ENCODE measurements at places on chromosomes 13 and 19.

- DNase-seq = no peak
Observed at GRCh38 chr19:844546-844971, 3.8 kb downstream of the PRTN3 start.

DNA sequence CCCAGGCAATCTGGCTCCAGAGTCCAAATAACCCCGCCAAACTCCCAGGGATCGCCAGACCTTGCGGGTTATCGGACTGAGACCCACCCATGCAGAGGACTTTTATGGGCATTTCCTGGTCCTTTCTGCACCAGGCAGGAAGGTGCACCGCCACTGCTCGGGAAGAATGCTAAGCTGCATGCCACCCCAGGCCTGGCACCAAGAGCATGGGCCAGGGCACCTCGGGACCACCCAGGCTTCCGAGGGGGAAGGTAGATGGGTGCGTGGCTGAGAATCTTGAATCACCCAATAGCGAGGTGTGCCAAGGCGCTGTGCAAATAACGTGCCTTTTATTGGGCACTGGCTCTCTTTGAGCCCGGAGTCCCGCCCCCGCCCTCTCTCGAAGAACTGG lies 422 bp upstream of the ZNF575 start:
- DNase-seq = peak; percentile 84

DNA sequence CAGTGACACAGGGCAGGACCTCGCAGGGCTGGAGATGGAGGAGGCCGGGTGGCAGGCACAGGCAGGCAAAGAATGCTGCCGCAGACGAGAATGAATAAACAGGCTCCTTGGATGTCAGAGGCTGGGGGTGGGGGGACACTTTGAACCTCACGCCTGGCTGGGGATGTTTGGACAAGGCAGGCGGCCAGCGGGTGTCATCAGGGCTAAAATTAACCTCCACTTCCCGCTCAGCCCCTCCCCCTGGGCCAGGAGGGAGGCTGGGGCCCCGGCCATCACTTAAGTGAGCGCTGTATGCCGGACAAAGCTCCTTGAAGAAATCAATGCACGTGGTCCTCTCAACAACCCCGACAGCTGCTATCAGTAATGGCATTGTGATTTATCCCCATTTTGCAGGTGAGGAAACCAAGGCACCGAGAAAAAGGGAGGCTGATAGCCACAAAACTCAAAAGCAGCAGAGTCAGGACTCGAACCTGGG lies 10.3 kb upstream of the FUT5 start:
- no peak for DNase-seq

DNA sequence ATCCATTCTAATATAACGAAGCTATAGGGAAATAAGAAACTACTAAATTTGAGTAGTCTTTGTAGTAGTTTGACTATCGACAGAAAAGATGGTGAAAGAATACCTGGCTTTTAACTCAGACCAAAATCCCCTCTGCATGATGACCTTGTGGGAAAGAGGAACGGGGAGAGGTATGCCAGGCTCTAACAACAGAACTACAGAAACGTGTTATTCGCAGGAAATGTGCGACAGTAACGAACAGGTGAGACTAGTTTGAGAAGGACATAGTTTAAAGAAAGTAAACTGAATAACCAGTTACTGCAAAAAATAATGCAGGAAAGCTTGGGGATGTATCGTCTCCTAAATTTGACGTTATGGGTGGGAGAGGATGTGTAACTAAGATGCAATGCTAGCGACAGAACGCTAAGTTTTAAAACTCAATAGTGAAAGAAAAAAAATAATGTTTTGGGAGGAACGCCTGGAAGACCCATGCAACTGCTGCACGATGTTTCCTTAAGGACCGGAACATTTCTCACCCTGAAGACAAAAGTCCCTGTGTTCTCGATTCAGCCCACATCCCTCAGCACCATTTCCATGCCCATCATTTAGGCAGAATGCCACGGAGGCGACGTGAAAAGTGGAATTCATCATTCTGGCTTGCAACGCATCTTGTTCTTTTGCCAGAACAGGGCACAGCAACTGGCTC lies 1.6 kb upstream of the RAP2A start:
- no peak for DNase-seq

GRCh38 chr19:7977021-7977722 lies 28.3 kb downstream of the ELAVL1 start:
- no peak for DNase-seq

DNA sequence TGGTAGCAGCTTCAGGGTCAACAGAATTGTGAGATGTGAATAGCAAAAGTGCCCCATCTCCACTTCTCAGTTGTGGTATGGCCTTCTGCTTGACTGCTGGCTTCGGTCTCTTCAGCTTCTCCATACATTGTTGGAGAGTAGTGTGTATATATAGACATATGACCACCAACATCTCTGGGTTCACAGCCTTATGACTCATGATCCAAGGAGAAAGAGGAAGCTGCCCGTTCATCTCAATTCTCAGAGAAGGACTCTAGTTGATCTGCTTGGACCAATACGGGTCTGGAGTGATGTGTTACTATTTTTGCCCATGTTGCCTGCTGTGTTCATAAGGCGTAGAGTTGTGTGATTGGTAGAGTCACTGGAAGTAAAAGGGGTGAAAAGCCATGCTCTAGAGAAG lies 3.6 kb upstream of the COMMD6 start:
- DNase-seq = no peak

GRCh38 chr13:95019886-95020285 lies 281.4 kb downstream of the ABCC4 start:
- DNase-seq = no peak

GRCh38 chr19:28394725-28395124 lies 818.2 kb downstream of the UQCRFS1 start:
- DNase-seq = no peak

DNA sequence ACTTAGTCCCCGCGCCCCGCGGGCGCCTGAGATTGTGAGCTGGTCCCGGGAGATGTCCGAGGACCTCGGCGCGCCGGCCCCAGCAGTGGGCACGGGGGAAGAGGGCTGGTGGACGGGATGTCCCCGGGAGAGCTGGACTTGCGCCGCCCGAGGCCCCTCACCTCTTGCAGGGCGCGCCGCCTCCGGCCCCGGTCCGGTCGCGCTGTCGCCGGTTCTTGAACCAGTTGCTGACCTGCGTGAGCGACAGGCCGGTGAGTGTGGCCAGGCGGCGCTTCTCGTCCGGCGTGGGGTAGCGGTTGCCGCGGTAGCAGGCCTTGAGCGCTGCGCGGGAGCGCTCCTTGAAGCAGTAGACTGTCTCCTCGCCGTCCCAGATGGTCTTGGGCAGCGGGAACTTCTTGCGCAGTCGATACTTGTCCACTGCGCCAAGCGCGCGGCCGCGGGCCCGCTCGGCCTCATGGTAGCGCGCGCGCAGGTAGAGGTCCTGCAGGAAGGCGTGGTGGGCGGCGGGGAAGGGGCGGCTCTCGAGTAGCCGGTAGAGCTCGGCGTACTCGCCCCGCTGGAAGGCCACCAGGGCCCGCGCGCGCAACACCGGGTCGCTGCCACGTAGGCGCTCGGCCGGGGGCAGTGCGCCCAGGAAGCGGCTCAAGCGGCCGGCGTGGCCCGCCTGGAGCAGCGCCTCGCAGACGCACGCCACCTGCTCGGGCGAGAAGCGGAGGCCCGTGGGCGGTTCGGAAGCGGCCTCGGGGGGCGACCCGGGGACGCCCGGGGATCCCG lies 984 bp downstream of the SIX5 start:
- DNase-seq = no peak

DNA sequence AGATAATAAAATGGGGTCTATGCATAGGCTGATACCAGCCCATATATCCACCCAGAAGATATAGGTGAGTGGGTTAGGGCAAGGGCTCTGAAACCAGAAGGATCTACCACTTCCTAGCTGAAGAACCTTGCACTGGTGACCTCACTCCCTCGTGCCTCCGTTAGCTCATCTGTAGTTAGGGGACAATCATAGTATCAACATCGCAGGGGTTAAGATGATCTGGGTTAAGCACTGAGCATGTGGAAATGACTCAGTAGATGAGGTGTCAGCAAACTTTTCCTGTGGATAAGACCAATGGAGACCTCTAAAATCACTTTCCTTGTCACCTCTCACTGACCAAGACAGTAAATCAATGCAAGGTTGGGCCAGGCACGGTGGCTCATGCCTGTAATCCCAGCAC lies 30.5 kb downstream of the TNFSF14 start:
- DNase-seq = no peak

GRCh38 chr13:91739751-91740150 lies 341.3 kb downstream of the GPC5 start:
- DNase-seq = no peak

DNA sequence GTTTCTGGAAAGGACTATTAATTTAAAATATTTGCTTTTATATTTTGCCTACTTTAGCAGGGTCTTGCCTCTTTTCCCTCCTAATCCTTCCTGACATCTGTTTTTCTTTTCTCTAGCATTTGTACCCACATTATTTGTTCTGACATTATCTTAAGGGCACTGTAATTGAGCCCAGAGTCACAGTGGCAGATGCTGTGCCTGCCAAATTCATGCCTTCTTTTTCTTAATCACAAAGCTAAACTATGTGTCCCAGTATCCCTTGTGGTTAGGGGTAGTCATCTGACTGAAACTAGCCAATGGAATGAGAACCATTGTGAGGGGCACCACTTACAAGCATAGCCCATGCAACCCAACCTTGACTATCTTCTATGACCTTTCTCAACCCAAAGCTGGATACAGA lies 562.9 kb downstream of the MYO16 start:
- no peak for DNase-seq

DNA sequence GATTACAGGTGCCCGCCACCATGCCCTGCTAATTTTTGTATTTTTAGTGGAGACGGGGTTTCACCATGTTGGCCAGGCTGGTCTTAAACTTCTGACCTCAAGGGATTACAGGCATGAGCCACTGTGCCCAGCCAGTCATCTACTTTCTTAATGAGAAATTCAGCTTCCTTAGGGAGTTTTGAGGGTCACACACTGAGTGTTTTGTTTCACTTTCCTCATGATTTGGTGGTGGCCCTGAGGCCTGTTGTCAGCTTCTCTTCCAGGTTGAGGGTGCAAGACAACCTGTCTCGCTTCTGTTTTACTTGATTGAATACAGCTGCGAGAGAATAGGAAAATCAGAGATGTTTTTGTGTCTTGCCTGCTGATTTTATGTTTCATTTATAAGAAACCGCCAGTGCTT lies 9.9 kb downstream of the FRY start:
- no peak for DNase-seq

DNA sequence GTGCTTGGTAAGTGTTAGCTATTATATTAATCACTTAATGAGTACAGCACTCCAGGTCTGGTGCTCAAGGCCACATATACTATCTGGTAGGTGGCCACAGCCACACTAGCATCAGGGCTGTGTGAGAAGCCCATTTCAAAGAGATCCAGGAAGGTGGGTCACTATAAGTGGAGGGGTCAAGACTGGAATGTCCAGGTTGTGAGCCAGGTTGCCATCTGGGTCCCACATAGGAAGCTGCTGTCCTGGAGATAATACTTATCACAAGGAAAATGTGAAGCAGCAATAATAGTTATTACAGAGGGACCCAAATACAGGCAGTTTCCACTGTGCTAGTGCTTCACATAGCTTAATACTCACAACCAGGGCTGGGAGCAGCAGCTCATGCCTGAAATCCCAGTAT lies 13.1 kb downstream of the C19orf47 start:
- DNase-seq = no peak

DNA sequence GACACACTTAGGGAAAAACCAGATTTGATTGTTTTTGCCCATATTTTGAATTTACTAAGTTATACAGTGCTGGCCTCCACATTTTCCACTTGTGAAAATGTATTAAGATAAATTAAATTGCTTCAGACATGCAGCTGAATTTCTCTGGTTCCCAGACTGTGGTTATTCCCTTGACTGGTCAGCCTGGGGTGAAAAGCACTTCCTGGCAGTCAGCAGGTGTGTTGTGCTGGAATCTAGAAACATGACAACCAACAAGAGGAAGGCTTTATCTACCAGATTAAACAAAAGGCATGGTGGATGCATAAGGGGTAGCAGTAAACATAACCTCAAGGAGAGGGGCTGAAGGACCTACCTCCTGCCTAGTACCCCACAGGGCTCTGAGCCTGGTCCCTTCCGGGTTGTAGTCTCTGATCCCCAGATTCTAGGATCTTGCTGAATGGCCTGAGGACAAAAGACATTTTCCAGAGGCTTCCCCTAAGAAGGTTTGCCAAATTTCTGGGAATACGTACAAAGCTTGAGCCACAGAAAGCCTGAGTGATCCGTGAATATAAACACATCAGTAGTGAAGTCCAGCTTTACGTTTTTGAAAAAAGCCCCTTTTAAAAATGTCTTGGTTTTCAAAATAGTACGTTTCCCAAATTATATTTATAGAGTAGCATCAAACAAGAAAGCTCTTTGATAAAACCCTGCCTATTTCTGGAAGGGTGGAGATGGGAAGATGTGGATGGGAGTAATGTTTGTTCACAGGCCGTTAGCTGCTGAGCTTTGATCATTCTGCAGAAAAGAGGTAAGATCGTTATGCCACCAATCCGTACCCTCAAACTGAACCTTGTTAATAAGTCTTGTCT lies 133.4 kb downstream of the LACC1 start:
- DNase-seq = no peak

- no peak for DNase-seq
Observed at GRCh38 chr13:27171244-27171826, at the start of gene USP12. USP12 (minus strand) TSS chr13:27171811; CDS start chr13:27171639, 172 bp downstream.

- peak; percentile 70 for DNase-seq
Observed at GRCh38 chr19:12965017-12965811, 4.2 kb upstream of the DAND5 start.

DNA sequence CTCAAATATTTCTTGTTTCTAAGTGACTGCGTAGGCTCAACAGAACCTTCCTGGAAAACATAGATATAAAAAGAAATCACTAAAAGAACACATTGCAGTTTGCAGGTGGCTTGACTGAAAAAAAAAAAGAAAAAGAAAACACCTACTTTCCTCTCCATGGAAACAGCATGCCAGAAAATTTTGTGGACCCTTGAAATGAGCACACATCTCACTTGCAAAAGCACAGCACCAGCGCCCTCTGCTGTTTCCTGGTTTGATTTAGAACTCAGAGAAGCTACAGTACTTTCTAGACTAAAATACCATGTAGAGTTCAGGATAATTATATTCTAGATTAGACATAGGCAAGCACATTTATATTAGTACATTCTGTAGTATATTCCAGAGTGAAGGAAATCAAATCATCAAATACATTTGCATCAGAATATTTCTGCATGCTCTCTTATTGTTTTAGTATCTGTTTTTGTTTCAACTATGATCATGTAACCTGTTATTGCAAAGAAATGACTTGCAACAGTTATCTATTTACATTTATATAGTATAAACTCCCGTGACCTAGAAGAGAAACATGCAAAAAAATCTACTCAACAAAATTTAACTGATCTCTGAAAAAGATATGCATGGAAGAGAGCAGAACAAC lies 22.3 kb upstream of the XPO4 start:
- DNase-seq = peak; percentile 42

DNA sequence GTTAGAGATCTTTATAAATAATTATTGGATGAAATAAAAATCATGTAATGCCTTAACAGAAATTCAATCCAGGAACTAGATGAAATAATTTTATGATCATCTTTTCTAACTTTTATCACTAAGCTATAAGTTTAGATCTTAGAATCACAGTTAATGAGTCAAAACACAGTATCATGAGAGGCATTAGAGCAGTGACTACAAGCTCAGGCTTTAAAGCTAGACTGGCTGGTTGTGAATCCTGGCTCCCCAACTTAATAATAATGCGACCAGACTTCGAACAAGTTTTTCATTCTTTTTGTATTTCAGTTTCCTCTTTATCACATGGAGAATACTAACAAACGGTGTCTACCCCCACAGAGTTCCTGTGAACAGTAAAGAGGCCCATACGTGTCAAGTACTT lies 108.6 kb downstream of the MYCBP2 start:
- no peak for DNase-seq

Data from NCI-H774 (cell line).